Stimulated activated CD4-positive, alpha-beta T cell treated with anti-CD3 and anti-CD28 coated beads, TNF-alpha, amount 100 ng/mL, for 1 hour (primary cell): ENCODE measurements at places on chromosomes 5 and 9.

DNA sequence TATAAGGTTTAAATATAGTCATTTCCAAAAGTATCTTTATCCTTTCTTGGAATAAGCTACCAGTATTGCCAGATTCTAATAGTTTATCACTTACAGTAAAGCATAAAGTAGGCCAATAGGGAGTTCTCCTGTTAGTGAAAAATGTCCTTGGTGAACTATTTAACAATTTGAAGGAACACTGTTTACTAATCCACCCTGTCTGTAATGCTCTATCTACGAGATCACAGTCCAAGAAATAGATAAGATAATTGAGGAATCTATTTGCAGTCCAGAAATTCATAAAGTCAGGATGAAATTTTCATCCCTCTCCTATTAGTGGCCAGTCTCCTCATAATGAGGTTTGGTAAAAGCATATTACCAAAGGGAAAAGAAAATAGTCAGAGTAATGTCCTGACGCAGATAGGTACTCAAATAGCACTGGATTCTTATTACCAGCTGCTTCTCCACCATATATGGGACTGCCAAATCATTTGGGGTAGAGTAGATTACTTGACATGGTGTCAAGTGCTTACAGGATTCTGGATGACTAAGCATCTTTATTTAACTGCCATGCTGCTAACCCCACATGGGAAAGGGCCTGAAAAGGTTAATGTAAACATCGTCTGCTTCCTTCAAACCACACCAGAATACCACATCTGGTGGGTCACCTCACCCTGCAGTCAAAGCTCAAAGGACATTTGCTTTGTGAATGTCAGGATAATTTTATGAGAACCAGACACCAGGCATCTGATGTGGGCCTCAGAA lies 808.1 kb downstream of the EFNA5 start:
- DNase-seq = no peak

DNA sequence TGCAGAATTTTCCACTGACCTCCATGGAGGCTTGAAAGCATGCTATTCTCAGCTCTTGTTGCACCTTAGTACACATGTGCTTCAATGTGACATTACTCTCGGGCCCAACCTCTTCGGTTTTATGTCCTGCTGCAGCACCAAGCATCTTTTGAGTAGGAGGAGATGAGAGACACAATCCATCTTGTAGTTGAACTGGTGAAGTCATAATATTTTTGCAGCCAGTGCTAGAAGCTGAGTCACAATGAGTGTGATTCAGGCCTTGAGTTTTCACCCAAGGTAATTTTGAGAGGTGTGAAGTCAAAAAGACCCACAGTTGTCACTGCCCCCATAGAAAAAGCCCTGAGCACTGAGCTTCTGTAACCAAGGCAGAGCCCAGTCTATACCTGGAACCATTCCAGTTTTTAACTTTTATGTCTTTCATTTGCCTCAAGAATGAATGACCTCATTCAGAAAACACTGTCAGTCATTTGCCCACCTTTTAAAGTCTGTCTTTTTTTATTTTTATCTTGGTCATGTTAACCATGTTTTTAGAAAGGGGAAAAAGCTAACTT lies 117.7 kb downstream of the ZNF462 start:
- DNase-seq = no peak

DNA sequence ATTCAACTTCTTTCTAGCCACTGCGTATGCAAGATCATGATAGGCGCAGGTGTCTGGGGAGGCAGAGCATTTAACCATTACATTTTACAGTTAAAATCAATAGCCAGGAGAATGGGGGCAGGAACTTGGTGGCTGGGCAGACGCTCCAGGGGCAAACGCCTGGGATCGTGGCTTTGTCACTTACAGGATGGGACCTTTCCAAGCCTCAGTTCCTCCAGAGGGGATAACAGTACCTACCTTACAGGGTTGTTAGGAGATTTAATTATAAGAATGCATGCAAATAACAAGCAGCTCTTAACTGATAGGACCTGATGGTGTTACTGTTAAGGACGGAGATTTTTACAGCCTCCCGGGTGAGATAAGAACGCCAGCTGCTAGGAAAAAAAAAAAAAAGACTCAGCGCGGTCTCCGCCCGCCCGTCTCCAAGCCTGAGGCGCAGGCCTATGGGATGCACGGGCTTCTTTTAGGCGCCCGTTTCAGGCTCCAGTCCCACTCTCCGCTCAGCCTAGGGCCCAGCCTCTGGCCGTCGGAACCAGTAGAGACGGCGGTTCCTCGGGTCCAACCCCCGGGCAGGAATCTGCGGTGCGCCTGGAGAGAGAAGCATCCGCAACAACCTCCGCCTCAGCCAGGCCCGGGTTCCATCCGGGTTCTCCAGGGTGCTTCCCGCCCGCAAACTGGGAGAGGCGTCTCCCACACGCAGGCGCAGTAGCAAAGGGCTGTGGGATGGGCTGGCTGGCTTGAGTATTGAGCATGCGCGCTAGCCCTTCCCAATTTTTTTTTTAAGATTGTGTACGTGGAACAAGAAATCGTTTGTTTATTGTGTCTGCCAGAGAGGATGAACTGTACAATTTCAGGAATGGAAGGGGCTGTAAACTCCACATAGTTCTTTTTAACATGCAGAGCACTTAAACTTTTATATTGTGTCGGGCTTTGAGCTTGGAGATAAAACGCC lies at the start of gene FAM200C:
Gene FAM200C (minus strand): TSS at position 653 of the 952 bp plus-strand sequence. CDS start 4,564 bp downstream, outside the sequence.
- DNase-seq = peak; percentile 29

DNA sequence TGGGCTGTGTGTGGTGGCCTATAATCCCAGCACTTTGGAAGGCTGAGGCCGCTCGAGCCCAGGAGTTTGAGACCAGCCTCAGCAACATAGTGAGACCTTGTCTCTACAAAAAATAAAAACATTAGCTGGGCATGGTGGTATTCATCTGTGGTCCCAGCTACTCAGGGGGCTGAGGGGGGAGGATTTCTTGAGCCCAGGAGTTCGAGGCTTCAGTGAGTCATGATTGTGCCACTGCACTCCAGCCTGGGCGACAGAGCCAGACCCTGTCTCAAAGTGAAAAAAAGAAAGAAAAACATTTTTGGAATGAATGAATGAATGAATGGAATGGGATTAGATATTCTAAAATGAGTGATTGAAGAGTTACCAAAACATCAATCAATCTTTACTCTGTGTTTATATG lies 85.8 kb downstream of the FGF1 start:
- DNase-seq = no peak

GRCh38 chr5:65172486-65173129 lies 309.1 kb downstream of the ADAMTS6 start:
- DNase-seq = no peak
